DMS79 treated with DMSO at 0.1 percent for 48 hours (cell line): ENCODE measurements at places on chromosomes 16 and 17.

- no peak for DNase-seq
These were observed 69.9 kb upstream of the SEC14L1 start for GRCh38 chr17:77070888-77071279.

- DNase-seq, result no peak
These were observed 2.4 kb upstream of the SDK2 start for GRCh38 chr17:73646409-73647300.

DNA sequence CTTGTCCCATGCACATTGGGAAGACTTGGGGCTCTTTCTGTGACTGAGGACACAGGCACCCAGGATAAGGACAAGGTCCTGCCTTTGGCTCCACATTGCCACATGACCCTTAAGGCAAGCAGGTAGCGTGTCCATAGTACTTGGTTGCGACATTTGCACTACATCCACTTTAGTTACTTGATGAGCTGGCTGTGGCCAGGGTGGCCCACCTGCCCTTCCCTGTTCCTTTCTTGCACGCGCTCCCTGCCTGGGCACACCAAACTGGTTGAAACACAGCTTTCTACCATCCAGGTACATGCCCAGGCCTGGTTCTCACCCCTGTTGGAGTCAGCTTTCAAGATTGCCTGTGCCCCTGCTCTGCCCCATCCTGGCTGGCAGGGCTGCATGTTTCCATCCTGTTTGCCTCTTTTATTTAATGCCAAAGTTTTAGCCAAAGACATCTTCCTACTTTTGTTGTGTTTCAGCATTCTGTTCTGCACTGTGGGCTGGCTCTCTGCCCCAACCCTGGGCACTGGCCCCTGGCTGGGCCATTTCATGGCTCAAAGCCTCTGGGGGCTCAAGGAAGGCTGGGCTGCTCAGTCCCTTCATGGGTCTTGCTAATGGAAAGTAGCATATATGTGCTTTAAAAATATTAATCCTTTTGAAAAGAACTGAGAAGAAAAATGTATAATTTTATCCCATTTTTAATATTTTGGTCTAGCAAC is 3.2 kb downstream of the B3GNT9 start:
- no peak for DNase-seq

DNA sequence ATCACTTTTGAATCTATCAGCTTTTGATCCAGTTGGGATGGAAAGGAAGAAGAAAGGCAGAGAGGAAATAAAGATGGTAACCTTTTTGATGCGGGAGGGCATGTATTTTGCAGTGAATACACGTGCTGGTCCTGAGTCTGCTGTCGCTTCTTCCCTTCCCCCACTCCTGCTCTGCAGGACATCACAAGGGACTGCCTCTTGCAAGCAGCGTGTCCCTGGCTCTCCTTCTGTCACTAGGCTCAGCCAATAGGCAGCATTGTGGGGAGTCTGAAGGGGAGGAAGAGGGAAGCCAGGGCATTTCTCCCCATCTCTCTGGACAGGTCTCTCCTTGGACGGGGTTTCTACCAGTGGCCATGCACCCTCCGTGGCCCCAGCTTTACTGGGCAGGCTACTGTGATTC is 15.7 kb upstream of the WFDC1 start:
- DNase-seq, result no peak

- no peak for DNase-seq
These were observed 69.5 kb downstream of the ENGASE start for GRCh38 chr17:79144133-79144532.

GRCh38 chr17:64216000-64216337 is 47.1 kb downstream of the TEX2 start:
- no peak for DNase-seq

DNA sequence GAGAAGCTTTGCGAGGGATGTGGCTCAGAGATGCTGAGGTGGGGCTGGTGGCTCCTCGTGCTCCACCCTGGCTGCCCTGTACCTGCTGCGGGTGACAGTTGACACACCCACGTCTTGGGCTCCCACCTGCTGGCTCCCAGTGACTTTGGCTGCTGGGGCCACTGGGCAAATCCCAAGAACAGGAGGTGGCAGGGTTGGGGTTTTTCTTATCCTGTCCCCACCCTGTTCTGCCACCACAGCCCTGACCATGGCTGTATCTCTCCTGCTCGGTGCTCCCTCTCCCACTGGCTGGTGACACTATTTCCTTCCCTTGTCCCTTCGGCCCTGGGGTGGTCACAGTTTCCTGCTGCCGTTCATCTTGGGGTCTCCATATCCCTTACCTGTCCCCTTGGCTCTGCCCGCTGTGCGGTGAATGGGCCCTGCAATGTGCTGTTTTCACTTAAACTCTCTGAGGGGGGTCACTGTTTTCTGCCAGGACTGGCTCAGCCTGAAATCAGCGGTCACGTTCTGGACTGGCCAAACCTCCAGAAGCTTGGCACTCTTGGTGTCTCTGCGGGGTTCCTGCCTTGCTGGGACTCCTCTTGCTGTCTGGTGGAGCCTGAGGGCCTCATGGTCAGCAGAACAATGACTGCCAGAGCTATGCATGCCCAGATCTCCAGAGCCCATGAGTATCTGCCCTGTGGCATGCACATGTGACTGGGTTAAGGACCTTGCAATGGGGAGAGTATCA is 144.2 kb downstream of the IRF8 start:
- DNase-seq, result no peak
